ENCODE measurements at places on chromosomes 1 and 21.
A peak's percentile ranks its signal among the peaks of the same experiment; 100 is the strongest.

DNA sequence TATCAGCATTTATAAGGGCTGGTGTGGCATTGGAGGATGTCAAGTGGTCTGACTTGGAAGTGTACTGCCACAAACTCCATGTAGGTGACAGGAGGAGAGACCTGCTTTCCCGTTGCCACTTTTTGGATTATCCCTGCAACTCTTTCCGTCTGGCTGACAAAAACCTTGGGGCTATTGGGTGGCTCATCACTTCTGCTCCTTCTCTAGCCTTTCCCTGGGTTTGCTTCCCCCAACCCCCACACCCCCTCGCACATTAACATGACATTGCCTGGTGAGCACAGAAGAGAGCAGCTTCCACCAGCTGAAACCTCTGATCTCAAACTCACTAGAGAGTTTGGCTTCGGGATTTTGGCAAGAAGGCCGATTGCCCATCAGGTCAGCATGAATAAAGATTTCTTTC is 39.2 kb downstream of the PROX1 start:
- DNase-seq: no peak

DNA sequence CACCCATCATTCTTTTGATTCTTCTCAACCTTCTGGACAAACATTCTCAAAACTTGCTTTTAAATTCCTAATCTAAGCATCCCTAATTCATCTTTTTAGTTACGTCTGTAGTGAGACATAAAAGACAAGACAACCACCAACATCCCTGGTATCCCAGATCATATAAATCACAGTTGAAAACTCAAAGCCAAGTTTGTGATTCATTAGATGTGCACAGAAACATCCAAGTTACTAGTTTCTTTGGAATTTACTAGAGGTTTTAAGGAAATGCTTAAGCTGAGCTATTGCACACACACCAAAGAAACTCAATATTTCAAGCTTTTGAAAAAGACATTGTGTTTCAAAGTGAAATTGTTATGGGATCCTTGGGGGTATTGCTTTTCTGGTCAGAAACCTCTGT is 47.6 kb downstream of the ATP6V1G3 start:
- no peak for DNase-seq

DNA sequence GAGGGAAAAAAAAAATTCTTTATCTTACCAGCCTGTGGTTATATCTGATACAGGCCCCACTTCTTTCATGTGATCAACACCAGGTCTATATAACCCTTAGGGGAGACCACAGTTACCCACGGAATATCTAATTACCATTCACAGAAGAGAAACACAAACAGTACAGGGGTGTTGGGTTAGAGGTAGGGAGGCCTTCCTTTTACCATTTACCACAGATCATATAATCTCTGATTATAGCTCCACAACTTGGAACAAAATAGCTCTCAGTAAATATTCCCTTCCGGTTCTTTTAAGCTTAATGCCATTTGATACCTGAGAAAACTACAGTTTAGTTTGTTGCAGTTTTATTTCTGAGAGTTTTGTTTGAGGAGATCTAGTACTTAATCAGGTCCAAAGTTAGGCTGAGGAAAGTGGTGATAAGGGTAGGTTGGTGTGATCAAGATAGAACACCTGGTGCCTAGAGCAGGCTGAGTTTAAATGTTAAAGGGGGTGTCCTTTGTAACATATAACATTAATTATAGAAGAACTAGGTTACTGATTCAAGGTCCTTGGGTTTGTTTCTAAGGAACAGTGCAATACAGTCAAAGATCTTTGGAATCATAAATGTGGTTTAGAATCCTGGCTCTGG is 14.1 kb downstream of the EPB41 start:
- no peak for DNase-seq

DNA sequence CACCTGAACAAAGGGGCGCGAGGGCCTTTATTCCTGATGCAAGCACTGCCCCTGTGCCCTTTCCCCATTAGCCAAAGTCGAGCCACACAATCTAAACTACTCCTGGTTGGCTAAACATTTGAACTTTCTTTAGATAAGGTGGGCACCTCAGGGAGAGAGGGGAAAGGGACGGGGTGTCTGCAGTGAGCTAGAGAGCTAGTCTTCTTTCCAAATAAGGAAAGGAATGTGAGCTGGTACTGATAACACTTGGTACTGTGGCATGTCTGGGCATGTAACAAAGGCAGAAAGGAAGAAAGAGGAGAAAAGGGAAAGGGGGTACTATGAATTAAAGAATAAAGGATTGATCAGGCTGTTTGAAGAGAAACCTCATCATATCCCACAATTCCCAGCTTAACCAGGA is 62.8 kb downstream of the OVGP1 start:
- no peak for DNase-seq

GRCh38 chr1:174702011-174702410 is 254.2 kb downstream of the GPR52 start:
- no peak for DNase-seq

- DNase-seq: peak; percentile 63
Measured at GRCh38 chr1:45326627-45327623, at the start of gene HPDL. Gene HPDL, plus strand, starts transcription at chr1:45326895. Its CDS starts 254 bp downstream, at chr1:45327149.

- no peak for DNase-seq
Measured at GRCh38 chr1:157157501-157158190, 19.5 kb upstream of the ETV3 start.

- DNase-seq: no peak
Measured at GRCh38 chr1:225700889-225701465, 48.1 kb upstream of the ENAH start.

DNA sequence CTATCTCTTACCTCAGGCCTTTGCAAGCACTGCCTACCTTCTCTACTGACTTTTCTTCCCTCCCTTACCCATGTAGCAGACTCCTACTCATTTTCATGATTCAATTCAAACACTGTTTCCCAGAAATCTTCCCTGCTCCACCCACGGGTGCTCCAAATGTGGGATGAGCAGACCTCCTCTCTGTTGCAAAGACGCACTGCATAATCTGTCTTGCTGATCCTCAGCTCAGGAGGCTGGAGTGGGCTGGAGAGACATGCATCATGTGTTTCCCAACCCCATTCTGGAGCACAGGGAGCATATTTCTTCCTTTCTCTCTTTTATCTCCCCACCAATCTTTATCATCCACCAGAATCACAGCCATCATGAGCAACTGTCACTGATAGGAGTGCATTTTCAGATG is 459.9 kb upstream of the NFIA start:
- DNase-seq: no peak

DNA sequence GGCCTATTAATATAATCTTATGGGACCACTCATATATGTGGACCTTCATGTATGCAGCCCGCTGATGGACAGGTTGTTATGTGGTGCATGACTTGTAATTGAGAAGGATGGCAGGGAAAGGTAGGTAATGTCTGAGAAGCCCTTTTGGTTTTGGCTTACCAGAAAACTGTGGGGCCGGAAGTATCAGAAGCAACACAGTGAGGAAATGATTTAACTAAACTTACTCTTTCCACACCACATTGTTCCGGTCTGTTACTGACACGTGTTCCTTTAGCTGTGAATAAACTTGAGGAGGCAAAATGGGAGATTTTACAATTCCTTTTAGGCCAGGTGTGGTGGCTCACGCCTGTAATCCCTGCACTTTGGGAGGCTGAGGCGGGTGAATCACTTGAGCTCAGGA is 32.4 kb downstream of the KIF1B start:
- DNase-seq: no peak

- DNase-seq: no peak
Measured at GRCh38 chr1:38000529-38001455, 4.5 kb downstream of the FHL3 start.

- no peak for DNase-seq
Measured at GRCh38 chr1:222124602-222125001, 382.7 kb upstream of the DUSP10 start.

- no peak for DNase-seq
Measured at GRCh38 chr1:175511496-175511895, 231.9 kb downstream of the TNR start.

DNA sequence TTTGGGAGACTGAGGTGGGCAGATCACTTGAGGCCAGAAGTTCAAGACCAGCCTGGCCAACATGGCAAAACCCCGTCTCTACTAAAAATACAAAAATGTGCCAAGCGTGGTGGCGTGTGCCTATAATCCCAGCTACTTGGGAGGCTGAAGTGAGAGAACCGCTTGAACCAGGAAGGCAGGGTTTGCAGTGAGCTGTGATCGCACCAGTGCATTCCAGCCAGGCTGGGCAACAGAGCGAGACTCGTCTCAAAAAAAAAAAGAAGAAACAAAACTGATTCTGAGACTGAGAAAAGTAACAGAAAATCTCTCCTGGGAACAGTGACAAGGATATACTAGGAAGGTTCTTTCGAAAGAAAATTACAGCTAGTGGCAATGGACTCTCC is 20.9 kb downstream of the USP48 start:
- no peak for DNase-seq

- peak; percentile 12 for DNase-seq
Measured at GRCh38 chr1:199449221-199449620, 578.3 kb upstream of the NR5A2 start.

- no peak for DNase-seq
Measured at GRCh38 chr1:24501371-24502064, 1.1 kb upstream of the RCAN3 start.

DNA sequence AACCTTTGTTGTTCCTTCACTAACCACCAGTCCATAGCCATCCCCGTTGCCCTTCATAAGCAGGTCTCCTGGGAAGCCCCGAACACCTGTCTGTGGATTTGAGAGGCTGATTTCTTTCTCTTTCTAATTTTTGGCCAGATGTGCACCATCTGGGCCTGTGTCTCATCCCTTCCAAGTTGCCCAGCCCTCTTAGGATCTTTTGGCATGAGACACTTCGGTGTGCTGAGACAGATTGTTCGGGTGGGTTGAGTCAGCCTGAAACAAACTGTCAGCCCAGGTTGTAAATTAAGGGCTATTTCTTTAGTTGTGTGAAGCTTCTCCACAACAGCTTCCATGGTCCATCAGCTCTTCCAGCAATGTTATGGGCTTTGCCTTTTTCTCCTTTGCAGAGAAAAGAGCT is 1.4 kb upstream of the DNAJC11 start:
- DNase-seq: no peak

DNA sequence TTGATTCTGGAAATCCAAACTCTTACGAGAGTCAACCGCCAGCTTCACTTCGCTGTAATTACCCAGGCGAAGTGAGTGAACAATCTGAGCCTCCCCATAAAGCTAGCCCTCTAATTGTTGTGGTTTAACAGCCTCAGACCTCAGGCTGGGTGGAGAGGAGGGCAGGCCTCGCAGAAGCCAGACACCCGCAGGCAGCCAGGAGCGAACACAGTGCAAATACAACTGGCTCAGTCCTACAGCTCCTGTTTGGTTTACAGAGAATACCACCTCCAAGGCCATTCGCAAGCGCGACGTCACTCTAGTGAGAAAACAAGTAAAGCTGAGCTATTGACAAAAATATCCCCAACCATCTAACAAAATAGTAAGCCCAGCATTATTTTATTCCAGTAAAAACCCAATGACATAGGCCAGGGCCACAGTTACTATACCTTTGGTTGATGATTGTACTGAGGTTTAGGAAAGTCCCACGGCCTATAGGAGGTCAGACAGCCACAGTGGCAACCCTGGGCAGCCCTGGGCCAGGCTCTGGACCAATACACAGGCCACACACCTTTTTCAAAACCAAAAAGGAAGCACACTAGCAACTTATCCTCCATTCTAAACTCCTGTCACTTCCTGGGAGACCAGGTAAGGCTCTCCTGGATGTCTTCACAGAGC is 163.3 kb downstream of the ETS2 start:
- no peak for DNase-seq

GRCh38 chr1:44515416-44515815 is 110.4 kb downstream of the RNF220 start:
- DNase-seq: no peak

DNA sequence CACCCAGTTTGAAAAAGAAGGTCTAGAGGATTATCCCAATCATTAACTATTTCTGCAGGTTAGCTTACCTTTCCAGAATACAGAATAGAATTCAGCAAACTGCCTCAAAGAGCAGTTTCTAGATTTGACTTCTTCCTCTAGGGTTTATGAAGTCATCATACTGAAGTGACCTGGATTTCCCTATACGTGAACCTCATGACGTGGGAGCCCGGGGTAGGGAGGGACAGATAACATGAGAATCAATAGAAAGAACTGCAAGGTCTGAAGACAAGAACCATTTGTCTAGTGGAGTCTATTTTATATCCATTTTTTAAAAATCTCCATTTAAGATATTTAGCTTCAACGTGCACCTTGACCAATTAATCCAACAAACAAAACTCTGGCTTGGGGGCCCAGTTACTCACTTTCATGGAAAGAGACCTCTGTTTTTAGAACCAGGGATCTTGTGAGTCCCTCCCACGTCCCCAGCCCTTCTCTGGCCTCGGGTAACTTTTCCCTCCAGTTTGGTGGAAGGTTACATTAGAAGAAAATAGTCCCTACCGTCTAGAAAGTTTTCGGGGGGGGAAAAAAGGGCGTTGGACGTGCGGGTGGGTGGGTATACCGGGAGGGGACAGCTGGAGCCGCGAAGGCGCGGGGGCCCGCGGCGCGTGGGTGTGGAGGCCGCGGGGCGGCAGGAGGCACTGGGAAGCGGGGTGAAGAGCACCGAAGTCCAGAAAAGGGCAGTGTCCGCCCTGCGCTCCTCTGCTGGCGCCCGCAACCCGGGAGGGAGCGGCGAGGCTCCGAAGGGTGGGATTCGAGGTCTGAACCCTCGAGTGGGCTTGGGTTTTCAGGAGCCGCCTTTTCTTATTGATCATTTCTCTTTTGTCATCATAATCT is 13.8 kb upstream of the POGZ start:
- peak; percentile 39 for DNase-seq

DNA sequence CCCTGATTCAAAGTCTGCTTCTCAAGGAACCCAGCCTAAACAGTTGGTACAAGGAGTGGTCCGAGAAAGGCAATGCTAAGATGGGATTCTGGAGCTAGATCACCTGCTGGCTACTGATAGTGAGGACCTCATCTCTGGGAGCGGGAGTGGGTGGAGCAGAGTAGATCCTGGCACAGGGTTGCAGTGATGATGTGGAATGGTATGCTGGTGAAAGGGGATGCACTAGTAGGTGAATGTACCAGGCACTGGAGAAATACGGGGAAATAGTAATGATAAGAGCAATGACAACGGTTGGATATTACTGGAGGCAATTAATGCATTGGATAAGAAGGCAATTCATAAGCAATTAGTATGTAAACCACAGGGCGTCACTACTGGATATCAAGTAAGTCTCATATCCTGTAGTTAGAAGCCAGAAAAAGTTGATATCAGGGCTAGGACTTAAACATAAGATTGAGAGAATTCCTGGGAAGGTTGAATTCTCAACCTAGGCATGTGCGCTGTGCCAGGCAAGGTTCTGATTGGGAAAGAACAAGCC is 169.2 kb upstream of the LMO4 start:
- no peak for DNase-seq

DNA sequence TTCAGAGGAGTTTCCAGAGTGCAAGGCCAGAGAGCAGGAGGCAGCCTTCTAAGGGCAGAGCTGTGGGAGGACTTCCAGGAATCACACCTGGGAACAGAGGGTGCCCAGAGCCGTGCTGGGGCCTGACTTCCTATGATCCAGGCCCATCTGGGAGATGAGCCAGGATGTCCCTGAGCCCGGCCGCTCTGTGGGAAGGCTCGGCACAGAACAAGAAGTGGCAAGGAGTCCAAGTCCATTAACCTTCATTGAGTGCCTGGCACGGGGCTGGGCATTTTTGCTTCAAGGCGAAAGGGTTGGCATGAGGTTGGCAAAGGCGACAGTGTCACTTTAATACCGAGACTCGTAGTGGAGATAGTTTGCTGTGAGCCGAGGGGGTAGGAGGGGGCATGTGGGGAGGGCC is 18.2 kb downstream of the TMEM201 start:
- no peak for DNase-seq
